ENCODE measurements at places on chromosomes 1 and 21.

GRCh38 chr1:168603501-168604110, 27.2 kb downstream of the XCL1 start:
- peak; percentile 67 for DNase-seq

DNA sequence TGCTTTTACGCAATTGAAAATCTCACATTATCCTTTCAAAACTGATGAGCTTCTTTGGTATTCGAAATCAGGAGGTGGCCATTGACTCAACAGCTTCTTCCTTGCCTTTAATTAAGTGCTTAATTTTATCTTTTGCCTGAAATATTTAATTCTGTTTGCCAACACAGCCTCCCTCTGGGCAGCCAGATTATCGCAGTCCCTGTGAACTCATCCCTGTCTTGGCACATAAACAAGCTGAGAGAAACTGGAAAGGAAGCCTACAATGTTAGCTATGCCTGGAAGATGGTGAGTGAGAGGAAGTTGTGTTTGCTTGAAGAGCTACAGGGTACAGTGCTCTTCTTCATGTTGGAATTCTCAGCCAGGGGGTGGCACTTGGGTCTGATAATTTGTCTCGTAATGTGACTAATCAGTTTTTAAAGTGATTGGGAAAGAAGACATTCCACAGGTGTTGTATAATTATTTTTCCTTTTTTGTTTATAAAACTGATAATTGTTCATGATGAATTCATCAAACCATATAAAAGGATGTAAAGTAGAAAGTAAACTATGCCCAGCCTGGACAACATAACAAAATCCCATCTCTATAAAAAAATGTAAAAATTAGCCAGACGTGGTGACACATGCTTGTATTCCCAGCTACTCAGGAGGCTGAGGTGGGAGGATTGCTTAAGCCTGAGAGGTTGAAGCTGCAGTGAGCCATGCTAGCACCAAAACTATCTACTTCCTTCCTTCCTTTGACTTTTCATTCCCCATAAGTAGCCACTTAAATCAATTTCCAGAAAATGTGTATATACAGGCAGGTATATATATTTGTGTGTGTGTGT, 90.1 kb upstream of the RAVER2 start:
- no peak for DNase-seq

- no peak for DNase-seq
Measured at GRCh38 chr1:111062081-111062480, 77.8 kb downstream of the DRAM2 start.

DNA sequence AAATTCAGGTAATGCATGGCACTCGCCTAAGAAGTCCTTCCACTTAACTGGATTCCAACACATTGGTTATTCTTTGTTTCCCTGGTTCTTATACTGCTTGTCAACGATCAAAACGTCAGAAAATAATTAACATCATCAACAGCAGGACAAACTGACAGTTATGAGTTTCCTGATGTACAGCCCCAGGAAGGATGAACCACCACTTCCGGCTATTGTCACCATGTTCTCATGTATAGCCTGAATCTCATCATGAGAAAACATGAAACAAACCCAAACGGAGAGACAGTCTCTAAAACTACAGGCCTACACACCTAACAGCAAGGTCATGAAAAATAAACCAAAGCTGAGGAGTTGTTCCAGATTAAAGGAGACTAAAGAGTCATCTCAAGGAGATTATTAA, 60.5 kb upstream of the FBXO28 start:
- no peak for DNase-seq

DNA sequence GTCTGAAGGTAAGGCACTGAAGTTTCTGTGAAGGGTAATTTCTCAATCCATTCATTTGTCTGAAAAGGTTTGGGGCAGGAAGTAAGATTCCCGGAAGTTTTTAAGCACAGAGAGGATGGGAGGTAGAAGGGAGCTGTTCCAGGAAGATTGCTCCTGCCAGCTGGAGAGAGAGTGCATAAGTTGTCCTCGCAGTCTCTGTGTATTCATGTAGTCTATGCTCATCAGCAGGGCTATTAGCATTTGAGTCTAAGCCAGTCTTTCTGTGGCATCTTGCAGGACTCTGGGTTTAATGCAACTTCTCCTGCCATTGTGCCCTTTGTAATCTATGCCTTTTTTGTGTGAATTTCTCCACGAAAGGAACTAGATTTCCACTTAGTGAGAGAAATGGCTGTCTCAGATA, 140.8 kb upstream of the FGGY start:
- DNase-seq = no peak

- DNase-seq = no peak
Measured at GRCh38 chr1:243490748-243491686, 235.2 kb downstream of the SDCCAG8 start.

DNA sequence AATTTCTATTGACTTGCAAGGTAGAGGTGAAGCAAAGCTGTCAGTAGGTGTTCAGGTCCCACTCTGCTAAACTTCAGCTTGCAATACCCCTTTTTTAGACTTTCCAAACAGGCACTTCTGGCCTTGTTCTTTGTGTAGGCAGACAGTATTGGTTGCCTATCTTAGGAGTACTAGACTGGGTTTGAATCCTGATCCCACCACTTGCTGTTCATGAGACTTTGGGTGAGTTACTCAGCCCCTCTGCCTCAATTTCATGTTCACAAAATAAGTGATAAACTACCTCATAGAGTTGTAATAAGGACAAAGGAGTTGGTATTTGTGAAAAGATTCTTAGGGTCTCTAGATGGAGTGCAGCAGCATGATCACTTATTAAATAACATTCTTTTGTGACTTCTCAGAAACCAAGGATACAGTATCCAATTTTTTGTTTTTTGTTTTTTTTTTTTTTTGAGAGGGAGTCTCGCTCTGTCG, 5.2 kb downstream of the RCC1 start:
- no peak for DNase-seq

GRCh38 chr1:187788718-187789117, 960.0 kb downstream of the PLA2G4A start:
- no peak for DNase-seq

DNA sequence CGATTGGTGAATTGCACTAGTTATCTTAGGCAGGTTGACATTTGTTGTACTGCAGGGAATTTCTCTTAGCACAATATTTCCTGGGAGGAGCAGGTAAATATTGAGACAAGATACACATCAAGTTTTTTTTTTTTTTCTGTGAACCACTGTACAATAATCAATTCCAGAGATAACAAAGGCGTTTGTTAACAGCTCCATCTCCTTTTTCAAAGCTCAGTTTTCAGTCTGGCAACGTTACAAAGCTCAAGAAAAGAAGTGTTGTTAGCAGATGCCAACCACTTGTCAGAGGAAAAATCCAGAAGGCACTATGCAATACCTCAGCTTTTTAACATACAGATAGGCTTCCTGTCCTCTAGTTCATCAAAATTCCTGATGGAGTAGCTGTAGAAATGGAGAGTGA, 40.9 kb upstream of the DAB1 start:
- DNase-seq = no peak

DNA sequence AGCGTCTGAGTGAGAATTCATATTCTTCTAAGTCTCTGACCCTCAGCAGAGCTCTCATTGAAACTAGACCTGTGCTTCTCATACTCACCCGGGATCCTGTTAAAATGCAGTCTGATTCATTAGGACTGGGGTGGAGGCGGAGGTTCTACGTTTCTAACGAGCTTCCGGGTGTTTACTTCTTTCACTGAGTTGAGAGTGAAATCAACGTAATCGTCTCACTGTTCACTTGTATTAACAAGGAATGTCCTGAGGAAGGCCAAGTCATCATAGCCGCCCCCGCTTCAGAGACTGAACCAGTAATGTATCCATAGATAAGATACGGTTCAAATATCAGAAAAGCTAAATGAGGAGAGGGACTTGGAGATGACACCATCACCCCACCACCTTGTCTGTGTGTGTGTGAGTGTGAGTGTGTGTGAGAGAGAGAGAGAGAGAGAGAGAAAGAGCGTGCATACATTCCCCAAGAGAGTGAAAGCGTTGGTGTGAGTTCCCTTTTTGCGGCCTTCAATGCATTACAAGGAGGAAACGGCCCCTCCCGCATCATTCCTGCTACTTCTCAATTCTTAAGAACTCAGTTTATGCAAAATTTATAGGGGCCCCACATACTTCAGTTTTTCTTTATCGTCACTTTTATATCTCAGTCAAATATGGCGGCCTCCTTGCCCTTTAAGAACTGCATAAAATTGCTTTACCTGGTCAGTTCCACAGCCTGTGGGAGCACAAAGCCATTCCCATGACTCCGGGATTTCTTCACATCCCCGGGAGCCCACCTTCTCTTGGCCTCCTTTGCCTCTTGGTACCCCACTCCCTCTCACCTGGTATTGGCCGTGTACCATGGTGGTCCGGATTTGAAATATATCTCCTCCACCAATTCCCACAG, 19.8 kb downstream of the KMO start:
- DNase-seq = peak; percentile 51

GRCh38 chr1:55059302-55060132, 20.2 kb downstream of the PCSK9 start:
- no peak for DNase-seq

DNA sequence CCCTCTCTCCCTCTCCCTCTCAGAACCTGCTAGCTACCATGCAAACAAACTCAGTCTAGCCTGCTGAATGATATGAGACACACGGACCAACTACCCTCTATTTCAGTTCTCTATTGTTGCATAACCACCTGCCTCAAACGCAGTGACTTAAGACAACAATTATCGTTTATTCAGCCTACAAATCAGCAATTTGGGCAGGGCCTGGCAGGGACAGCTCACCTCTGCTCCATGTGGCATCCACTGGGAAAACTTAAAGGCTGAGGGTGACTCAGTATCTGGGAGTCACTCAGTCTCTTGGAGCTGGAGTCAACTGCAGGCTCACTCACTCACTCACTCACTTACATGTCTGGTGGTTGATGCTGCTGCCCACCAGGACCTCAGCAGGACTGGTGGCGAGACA, 121.3 kb downstream of the SEC16B start:
- no peak for DNase-seq

- no peak for DNase-seq
Measured at GRCh38 chr1:30196457-30196856, 526.9 kb downstream of the MATN1 start.

- no peak for DNase-seq
Measured at GRCh38 chr1:173946380-173946921, 29.3 kb upstream of the SERPINC1 start.

DNA sequence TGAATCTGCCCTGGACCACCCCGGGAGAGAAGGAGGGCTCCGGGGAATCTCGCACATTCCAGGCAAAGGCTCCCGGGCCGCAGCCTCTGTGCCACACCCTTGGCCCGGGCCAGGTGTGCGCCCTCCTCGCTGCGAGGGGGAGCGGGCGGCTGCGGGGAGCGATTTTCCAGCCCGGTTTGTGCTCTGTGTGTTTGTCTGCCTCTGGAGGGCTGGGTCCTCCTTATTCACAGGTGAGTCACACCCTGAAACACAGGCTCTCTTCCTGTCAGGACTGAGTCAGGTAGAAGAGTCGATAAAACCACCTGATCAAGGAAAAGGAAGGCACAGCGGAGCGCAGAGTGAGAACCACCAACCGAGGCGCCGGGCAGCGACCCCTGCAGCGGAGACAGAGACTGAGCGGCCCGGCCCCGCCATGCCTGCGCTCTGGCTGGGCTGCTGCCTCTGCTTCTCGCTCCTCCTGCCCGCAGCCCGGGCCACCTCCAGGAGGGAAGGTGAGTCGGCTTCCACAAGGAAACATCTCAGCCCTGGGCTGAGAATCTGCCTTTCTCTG, at the start of gene LAMC2:
Gene LAMC2, plus strand, starts transcription at position 324 of the 550 bp plus-strand sequence. Its CDS starts 89 bp downstream, at position 413.
- DNase-seq = peak; percentile 28

DNA sequence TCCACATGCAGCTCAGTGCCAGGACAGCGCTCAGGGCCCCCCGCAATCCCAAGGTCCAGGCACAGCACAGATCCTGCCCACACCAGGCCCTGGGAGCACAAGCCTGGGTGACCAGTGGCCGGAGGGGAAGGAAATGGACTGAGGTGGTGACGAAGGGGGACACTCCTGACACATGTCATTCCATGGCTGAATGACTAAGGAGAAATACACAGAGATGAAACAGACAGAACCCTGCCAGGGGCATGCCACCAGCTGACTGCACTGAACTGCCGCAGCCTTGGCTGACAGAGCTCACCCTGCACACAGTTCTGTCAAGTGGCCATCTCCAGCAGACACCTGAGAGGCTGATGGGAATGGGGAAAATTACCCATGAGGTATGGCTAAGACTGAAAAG, 56.1 kb downstream of the HSF2BP start:
- DNase-seq = no peak

DNA sequence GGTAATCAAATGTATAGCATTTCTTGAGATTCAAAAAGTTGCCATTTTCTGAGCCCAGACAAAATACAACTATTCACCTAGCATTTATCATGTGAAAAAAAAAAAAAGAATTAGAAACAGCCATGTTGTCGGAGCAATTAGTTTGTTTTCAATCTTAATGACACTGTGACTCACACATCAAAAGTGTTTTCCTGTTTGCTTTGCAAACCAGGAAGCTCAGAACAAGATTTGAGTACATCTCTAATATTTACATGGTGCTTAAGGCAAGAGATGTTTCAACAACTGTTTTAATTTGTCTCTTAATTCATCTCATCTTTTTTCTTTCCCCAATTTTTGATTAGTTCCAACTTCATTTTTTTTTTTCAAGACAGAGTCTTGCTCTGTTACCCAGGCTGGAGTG, 62.5 kb upstream of the CAPZB start:
- no peak for DNase-seq

- DNase-seq = no peak
Measured at GRCh38 chr1:176494436-176494835, 31.5 kb downstream of the PAPPA2 start.

- DNase-seq = no peak
Measured at GRCh38 chr21:32844653-32845436, 73.3 kb upstream of the PAXBP1 start.

DNA sequence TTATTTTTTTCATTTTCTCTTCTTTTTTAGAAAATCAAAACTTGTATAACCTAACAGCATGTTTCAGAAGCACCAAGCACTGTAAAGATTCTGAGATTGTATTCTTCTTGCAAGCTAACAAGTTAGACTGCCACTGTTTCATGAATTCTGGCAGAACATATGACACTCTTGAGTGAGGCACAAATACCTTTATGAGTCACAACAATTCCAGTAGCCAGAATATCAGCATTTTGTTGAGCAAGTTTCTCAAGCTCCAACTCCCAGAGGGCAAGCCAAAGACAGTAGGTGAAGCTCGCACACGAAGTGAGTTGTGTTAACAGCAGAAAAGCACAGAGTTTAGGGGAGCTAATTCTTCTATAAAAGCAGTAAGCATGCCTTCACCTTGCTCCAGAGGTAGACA, 268.8 kb upstream of the NCAM2 start:
- no peak for DNase-seq

- no peak for DNase-seq
Measured at GRCh38 chr1:107255469-107255868, 114.6 kb downstream of the NTNG1 start.

- DNase-seq = no peak
Measured at GRCh38 chr1:117120774-117121588, 568 bp downstream of the TRIM45 start.
